ENCODE measurements at places on chromosomes 2 and 18. TPM values are rescaled to one million over a fixed set of nuclear protein-coding genes. Genes with fewer than 3 reads are reported as not detected.

The CXCR1 gene
- total RNA-seq, result not detected

The ITSN2 gene
- total RNA-seq, result 29.1 TPM

The GCA gene
- total RNA-seq, result 11.5 TPM

The SDC1 gene
- total RNA-seq, result 77.2 TPM

The BUB1 gene
- total RNA-seq, result 26.9 TPM

The REG3A gene
- total RNA-seq, result not detected

The TNS1 gene
- 173 TPM for total RNA-seq

The XDH gene
- total RNA-seq, result not detected

The PAIP2B gene
- 0.30 TPM for total RNA-seq

The PPM1G gene
- 77.7 TPM for total RNA-seq

The CHAC2 gene
- 2.1 TPM for total RNA-seq

The INPP5D gene
- 2.4 TPM for total RNA-seq
